Breast epithelium (tissue), 4 donors: ENCODE measurements at places on chromosomes 16 and 17. TPM values are rescaled to one million over a fixed set of nuclear protein-coding genes. Genes with fewer than 3 reads are reported as not detected.

DNA sequence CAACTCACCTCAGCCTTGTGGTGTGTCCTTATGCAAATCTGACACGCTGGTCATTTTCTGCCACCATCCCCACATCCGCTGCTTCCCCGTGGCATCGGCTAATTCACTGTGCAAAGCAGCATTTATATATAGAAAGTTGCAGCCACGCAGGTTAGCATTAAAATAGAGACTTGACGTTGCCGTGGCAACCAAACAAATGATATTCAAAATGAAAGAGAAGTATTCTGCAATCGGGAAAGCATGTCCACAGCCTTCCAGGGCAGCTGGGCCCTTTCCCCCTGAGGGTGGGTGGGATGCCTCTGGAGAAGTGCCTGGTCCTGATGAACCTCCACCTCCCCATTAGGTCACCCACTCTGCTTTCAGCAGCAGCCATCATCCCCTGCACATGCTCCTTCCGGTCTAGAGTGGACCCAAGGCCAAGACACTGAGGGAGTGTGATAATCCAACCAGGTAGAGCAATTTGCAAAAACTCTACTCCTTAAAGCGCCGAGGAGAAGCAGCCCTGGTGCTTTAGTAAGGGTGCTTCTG, 138.7 kb downstream of the GAS7 start:
- DNase-seq = no peak

HNF1B gene
- not detected for total RNA-seq

PRSS36 gene
- total RNA-seq = 0.98 TPM

- no peak for DNase-seq
Measured at GRCh38 chr17:6279659-6280058, 155.3 kb downstream of the AIPL1 start.

GRCh38 chr16:72137380-72138063, 34.4 kb downstream of the PMFBP1 start:
- no peak for DNase-seq

PIPOX gene
- 2.9 TPM for total RNA-seq

DNA sequence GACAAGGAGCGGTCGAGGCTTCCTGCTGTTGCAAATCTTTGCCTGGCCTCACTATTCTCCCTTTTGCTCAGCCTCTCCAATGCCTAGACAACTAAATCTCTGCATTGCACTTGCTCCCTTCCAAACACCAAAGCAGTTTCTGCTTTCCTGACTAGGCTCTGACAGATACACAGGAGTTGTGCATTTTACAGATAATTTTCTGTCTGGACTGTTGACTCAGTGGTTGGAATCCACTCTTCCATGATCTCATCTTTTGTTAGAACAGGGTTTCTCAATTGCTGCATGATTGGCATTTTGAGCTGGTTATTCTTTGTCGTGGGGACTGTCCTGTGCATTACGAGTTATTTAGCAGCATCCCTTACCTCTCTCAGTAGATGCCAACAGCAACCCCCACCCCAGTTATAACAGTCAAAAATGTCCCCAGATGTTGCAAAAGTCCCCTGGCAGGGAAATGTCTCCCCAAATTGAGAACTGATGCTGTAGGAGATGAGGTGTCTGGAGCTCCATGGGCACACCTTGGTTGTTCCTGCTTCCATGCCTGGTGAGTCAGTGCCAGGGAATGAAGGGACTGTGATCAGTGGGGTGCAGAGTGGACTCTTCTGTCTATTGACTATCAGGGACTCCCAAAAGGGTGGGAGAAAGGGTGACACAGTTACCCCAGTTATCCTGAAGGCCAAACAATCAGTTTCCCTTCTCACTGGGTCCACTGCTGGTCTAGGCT, 557.4 kb upstream of the PSMD7 start:
- DNase-seq = no peak

DNA sequence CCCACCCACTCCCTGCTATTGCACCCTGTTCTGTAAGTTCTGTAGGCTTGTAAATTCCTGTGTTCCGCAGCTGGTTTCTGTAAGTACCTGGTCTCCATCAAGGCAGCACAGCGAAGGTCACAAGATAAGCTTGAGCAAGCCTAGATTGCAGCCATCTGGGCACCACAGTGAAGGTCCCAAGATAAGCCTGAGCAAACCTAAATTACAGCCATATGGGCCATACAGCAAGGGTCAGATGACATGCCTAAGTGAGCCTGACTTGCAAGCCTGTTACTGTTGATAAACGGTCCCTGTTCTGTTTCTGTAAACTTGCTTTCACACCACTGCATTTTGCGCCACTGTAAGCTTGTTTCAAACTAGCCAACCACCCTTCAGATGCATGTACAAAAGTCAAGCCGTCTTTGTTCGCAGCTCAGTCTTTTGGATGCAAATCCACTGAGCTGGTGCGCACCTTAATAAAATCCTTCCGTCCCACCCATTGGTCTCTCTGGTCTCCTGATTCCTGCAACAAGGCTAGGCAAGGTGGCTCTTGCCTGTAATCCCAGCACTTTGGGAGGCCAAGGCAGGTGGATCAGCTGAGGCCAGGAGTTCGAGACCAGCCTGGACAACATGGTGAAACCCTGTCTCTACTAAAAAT, 42.6 kb upstream of the ATF7IP2 start:
- no peak for DNase-seq
